Kasumi-1 (cell line): ENCODE measurements at places on chromosomes 7 and 10.

- no peak for DNase-seq
These were observed 1358.9 kb upstream of the LRRTM3 start for GRCh38 chr10:65566906-65567305.

DNA sequence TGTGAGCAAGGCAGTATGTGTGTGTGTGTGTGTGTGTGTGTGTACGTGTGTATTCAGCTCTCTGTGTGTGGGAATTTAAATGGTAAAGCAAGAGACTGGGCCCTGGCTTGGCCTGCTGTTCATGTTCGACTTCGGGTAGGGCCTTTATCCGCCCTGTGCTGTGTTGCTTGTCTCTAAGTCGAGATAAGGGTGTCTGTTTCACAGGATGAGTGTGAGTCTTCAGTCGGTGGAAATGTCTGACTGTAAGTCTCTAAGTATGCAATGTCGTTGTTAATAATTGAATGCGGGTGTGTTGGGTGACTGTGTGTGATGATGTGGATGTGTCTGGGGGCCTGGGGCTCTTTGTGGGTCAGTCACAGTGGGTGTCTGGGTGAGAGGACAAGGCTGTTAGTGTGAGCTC, 34.8 kb downstream of the HIF1AN start:
- DNase-seq = no peak

DNA sequence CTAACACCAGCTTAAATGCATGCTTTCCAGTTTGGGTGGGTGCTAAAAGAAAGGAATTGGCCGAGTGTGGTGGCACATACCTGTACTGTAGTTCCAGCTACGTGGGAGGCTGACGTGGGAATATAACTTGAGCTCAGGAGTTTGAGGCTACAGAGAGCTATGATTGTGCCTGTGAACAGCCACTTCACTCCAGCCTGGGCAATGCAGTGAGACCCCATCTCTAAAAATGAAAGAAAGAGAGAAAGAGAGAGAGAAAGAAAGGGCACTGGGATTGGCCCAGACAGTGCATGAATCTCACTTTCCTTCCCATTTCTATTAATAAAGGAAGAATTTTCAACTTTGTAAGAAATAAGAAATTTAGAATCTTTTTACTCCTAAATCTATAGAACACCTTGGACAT, 265.4 kb downstream of the CREB5 start:
- DNase-seq = no peak

GRCh38 chr7:45143616-45144015, 14.0 kb upstream of the RAMP3 start:
- no peak for DNase-seq

- DNase-seq = no peak
These were observed 207.1 kb upstream of the RHOBTB1 start for GRCh38 chr10:61151059-61151458.

- no peak for DNase-seq
These were observed 9.9 kb downstream of the TASOR2 start for GRCh38 chr10:5694573-5694972.
